ENCODE measurements at places on chromosomes 2 and 18.

DNA sequence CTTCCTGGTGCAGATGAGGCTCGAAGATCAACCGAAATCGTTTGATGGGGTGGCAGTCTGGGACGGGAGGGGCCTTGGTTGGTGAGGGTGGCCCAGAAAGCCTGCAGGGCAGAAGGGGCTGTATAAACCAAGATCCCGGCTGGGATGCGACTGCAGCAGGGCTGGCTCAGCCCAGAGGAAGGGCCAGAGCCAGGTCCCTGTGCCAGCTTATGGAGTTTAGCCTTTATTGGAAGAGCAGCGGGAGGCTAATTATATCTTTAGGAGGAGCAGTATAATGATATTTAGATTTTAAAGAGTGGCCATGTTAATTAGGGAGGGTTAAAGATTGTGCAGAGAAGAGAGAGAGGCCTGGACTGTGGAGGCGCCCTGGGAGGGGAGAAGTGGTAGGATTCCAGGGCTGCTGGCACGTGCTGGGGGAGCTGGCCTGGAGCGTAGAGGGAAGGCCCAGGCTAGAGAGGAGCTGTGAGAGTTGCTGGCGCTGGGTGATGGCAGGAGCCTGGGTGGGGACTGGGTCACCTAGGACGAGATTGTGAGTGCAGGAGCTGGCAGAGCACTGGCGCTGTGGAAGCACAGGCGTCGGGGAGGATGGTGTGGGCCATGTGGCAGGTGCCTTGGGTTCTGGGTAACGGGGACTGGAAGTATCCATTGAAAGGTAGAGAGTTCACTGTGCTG lies 25.1 kb downstream of the TRAF3IP1 start:
- DNase-seq = no peak

DNA sequence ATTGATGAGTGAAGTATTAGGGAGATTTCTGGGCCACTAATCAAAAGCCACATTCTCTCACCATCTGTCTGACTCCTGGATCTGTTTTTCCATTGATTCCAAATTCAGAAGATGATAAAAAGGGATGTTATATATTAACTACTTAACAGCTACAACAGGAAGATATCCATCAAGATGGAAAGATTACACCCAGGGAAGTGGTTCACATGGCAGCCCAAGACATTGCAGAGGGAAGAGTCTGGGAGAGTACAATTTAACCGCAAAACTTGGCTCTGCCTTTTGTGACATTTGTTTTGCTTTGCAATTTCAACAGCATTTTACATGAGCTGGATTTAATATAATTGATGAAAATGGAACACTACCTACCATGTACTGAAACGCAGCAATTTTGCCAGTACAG lies 22.5 kb upstream of the TCF4 start:
- DNase-seq = no peak

- no peak for DNase-seq
Measured at GRCh38 chr2:173151671-173152401, 76.2 kb downstream of the MAP3K20 start.

- peak; percentile 45 for DNase-seq
Measured at GRCh38 chr2:207073801-207074678, 91.7 kb downstream of the KLF7 start.

GRCh38 chr2:119718501-119719260 lies 39.7 kb downstream of the TMEM177 start:
- peak; percentile 22 for DNase-seq

- DNase-seq = no peak
Measured at GRCh38 chr2:164661349-164661748, 40.1 kb upstream of the GRB14 start.

- DNase-seq = peak; percentile 46
Measured at GRCh38 chr2:240567137-240567871, 980 bp upstream of the RNPEPL1 start.

- DNase-seq = no peak
Measured at GRCh38 chr2:66536997-66537396, 102.1 kb downstream of the MEIS1 start.
